ENCODE measurements at places on chromosomes 16 and 17.
A peak's percentile ranks its signal among the peaks of the same experiment; 100 is the strongest.

DNA sequence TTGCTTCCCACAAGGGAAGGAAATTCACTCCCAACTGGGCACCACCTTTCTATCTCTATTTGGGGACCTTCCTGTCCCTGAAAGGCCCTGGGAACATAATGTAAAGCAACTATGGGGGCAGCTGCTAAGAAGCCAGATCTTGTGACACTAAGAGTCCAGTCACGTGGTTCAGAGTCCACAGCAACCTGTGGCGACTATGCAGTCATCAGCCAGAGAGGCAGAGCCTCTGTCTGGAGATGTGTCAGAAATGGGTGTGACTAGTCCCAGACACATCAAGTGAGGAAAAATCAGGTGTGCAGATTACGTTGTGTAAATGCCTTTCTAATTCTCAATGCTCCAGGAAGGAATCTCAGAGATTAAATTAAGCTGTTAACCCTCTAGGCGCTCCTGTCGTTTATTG lies 26.6 kb upstream of the SKAP1 start:
- DNase-seq, result no peak

DNA sequence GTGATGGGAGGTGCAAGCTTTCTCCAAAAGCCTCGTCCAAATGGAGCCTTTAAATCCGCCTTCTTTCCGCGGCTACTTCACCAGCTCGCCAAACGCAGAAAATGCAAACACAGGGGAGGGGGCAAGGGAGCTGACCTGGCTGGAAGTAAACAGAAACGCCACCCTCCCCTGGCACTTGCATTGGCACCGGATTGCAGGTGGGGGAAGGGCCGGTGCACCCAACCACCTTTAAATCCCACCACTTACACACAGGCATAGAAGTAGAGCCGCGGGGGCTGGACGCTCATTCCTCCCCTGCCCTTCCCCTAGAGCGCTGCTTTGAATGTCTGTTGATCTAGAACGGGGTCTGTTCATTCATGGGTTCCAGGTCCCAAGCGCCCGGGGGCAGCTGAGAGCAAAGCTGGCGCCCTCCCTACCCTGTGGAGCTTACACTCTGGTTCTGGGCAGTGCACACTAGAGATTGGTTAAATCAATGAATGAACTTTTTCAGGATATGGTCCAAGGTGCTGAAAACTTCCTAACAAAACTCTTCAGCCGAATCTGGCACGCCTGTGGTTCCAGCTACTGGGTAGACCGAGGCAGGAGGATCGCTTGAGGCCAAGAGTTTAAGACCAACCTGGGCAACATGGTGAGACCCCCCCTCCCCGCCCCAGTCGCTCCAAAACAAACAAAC lies 920 bp upstream of the ZCCHC14 start:
- no peak for DNase-seq

DNA sequence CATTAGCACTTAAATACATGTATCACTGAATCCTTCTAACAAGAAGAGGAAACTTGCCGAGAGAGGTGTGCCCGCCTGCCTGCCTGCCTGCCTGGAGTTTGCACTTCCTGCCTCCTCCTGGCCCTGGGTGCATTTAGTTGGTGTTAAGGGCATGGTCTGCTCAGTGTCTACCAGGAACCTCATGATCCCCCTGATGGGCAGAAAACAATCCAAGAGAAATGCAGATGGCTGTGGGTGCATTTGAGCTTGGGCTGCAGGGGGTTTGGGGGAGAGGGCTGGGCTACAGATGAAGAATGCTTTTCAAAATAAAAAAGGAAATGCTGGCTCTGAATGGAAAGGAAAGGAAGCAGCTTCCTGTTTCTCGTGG lies 10.1 kb downstream of the KSR1 start:
- DNase-seq, result no peak

DNA sequence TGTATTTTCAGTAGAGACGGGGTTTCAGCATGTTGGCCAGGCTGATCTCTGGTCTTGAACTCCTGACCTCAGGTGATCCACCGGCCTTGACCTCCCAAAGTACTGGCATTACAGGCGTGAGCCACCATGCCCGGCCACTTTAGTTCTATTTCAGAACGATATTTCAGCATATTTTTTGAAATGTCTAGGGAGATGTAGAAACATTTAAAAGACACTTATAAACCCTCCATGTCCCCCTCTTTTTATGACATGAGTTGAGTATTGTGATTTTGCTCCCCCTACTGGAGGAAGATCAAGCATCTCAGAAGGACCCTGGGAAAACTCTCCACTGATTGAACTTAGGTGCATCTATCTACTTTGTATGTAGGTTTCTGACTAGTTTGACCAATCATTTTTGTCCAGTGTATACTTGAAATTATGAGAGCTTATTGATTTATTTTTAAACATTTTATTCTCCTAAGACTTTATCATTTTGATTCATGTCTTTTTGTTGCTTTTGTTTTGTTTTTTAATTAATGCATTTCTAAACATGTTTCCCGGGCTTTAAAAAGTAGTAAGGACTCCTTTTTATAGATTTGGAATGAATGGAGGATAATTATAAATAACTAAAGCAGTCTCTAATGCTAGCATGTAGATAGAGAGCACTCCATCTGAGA lies 105.1 kb downstream of the CHD9 start:
- no peak for DNase-seq

GRCh38 chr17:74555427-74555940 lies 9.6 kb upstream of the CD300C start:
- no peak for DNase-seq

DNA sequence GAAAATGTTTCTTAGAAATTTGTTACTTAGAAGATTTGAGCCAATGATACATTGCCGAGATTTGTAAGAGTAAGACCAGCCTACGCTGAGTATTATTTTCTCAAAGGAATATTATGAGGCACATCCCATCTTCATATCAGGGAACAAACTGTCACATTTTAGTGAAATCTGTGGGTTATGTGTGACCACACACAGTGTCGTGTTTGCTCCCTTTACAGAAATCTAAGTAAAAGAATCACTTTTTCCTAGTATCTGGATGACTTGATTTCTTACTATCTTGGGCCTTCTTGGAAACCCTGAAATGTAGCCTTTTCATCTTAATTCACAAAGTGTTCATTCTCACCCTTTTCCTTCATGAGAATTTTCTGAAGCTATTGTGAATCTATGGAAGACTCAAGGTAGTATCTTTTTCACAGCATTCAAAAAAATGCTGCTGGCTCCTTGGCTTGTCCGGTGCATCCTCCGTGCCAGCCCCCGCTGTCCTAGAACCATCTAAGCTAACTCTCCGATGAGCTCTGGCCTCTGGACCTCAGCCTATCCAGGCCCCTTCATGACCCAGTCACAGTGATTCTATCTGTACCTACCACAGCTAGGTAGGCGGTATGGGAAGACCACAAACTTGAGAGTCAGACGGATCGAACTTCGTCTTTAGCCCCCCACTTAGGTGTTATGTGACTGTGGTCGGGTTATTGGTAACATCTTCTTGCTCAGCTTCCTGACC lies 524.3 kb downstream of the MAF start:
- no peak for DNase-seq

DNA sequence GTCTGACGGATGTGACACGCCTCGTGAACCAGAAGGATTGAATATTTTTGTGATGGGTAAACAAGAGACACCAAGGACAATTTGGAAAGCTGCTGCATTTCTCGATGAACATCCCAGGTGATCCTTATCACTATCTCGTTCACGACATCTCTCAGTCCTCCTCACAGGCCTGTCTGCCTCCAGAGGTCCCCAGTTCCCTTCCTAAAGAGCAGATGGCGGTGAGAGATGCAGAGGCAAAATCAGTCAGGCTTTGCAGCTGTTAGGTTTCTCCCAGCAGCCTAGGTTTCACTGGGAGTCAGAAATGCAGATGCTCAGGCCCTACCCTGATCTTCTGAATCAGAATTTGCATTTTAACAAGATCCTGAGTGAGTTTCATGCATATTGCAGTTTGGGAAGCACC lies 23.6 kb downstream of the SCPEP1 start:
- no peak for DNase-seq

- no peak for DNase-seq
These were observed 115.9 kb upstream of the TNRC6C start for GRCh38 chr17:77842528-77843147.

- no peak for DNase-seq
These were observed 484.0 kb downstream of the WWOX start for GRCh38 chr16:78583441-78583840.

- no peak for DNase-seq
These were observed 267.2 kb upstream of the FOXF1 start for GRCh38 chr16:86243123-86243473.

DNA sequence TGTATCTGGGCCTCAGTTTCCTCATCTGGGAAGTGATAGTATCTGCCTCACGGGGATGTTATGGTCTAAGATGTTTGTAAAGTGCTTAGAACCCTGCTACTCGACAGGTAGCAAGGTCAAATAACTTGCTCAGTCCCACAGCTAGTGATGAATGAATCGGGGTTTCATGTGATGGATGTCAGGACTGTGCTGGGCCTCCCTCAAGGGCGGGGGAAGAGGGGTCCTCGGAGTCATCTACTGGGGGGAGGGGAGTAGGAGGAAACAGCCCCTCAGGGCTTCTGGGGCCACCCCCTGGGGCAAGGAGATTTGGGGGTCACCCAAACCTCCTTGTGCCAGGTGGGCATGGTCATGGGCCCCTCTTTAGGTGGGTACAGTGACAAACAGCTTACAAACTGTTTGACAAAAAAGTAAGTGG lies 732 bp downstream of the PNPO start:
- DNase-seq, result no peak

GRCh38 chr17:72378414-72379390 lies 257.9 kb downstream of the SOX9 start:
- no peak for DNase-seq

DNA sequence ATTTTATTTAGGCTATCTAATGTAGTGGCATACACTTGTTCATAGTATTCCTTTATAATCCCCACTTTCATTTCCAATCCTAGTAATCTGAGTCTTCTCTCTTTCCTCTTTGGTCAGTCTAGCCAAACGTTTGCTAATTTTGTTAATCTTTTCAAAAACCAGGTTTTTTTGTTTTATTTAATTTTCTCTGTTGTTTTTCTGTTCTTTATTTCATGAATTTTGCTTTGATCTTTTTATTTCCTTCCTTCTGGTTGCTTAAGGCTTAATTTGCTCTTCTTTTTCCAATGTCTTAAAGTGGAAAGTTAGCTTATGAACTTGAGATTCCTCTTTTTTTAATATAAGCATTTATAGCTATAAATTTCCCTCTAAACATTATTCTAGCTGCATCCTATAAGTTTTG lies 68.9 kb downstream of the NACA2 start:
- no peak for DNase-seq

GRCh38 chr17:49564638-49565037 lies 11.0 kb upstream of the NXPH3 start:
- no peak for DNase-seq

DNA sequence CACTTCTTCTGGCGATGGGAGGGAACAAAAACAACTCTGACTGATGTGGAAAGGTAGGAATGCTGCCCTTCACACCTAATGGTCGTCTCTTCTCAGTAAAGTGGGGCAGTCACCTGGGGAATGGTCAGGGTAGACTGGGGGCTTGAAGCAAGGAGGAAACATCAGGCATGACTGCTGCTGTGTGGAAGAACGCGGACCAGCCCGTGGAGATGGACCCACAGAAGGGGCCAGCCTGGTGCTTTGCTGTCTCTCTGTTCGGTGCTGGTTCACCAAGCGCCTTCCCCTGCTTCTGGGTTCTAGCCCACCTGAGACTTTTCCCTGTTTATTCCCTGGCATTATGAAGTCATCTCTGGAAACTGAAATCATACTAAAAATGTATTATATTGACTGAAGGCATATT lies 96.2 kb upstream of the DNAH17 start:
- DNase-seq, result no peak

- no peak for DNase-seq
These were observed 491 bp downstream of the GAS7 start for GRCh38 chr17:10197721-10198508.

- DNase-seq, result no peak
These were observed 20.2 kb upstream of the GSE1 start for GRCh38 chr16:85592700-85593493.

- no peak for DNase-seq
These were observed 6.1 kb upstream of the SPN start for GRCh38 chr16:29656688-29657523.

DNA sequence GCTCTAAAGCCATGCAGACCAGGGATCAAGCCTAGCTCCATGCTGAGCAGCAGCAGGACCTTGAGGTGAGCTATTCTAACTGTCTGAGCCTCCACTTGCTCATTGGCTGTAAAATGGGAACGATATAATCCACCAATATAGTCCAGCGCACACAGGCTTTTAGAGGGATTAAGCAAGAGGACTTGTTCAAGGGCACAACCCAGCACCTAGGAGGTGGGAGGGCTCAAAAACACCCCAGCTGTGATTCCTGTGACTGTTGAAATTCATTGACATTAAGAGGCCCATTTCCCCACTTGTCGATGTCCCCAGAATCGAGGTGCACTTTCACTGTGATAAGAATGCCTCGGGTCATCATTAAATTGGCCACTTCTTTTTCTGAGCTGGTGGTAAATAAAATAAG lies 4.1 kb downstream of the USH1G start:
- DNase-seq, result no peak

GRCh38 chr16:53837426-53837825 lies 133.5 kb downstream of the FTO start:
- DNase-seq, result no peak

DNA sequence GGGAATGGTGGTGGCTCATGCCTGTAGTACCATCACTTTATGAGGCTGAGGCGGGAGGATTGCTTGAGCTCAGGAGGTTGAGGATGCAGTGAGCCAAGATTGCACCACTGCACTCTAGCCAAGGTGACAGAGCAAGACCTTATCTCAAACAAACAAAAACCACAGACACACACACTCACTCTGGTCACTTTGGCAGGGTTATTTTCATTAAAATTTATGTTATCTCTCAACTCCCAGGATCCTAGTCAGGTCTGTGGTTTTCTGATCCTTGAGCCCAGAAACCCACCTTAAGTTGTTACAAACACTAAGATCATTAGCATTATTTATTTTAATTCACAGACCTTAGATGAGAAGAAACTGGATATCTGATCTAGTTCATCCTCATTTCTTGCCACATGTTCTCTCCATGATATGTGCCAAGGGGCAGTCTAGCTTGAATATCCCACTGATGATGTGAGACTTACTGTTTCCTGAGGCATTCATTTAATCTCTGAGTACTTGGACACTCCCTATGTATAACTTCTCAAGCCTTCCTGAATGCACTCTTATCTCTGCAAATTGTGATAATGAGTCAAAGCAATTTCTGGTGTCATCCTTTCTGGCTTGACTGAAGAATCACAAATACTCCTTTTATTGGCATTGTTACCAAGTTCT lies 9.6 kb downstream of the ABHD15 start:
- DNase-seq, result no peak

GRCh38 chr16:70438585-70438968 lies 323 bp downstream of the ST3GAL2 start:
- DNase-seq, result no peak

DNA sequence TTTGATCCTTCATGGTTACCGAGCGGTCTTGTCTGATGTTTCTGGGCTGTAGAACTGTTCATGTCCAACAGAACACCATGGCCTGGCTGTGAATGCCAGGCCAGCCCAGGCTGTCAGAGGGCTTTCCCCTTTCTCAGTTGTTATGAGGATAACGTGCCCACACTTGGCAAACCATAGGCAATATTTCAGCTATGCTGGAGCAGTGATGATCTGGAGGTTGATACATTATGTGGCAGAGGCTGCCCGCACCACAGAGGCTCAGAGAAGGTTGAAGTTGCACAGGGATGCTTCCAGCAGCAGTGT lies 92.9 kb downstream of the C16orf78 start:
- no peak for DNase-seq

GRCh38 chr17:27807567-27808470 lies 7.5 kb upstream of the NOS2 start:
- DNase-seq, result peak; percentile 46

- DNase-seq, result no peak
These were observed 30.0 kb downstream of the NOL11 start for GRCh38 chr17:67747681-67748235.

- DNase-seq, result no peak
These were observed 13.3 kb upstream of the COG7 start for GRCh38 chr16:23466162-23466885.
